AG20443 (cell line): ENCODE measurements at places on chromosomes 7 and 10.

GRCh38 chr10:6401558-6402348 lies 178.3 kb downstream of the PRKCQ start:
- peak; percentile 93 for DNase-seq

DNA sequence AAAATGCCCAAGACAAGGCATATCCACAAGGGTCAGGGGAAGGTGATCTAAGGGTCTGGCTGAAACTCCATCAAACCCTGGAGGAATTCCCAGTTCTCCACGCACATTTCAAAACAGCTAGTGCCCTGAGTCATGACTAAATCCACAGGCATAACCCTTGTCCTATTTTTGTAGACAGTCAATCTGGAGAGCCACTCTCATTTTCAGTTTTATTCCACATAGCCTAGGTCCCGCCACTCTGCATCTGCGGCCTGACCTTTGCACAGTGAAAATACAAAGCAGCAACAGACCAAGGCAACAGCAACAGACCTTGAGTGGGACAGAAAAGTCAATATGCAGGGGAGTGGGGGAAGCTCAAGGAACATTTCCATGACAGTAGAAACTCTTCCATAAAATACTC lies 201.4 kb upstream of the NPVF start:
- DNase-seq: peak; percentile 37

DNA sequence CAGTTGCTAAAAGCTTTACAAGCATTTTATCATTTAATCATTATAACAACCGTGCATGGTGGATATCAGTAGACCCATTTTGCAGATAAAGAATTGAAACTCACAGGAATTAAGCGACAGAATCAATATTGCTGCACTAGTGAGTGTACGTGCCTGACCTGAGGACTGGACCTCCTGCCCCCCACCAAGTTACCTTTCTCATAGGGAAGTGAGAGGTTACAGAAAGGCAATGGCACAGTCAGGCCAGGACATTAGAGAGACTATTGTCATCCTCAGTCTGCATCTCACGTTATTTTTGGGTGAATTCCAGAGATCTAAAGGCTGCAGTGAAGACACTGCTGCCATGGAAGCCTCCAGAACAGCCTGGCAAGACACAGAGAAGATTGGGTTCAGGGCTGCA lies 80.9 kb downstream of the WDFY4 start:
- DNase-seq: no peak

DNA sequence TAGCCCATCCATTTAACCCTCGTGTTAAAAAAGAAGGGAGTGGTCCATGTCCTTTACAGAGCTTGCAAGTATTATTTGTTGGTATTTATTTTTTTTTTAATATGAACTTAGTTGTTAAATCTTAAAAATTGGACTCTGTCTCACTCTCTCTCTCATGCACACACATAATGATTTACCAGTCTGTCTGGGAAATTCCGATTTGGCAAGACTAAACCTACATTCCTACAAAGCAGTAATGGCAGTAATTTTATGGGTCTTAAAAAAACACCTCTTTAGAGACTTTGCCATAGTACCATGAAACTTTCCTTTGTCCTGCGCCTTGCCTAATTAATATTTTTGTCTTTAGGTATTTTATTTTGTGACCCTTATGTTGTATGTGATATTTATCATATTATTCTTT lies 239.5 kb upstream of the PPP1R3A start:
- no peak for DNase-seq

DNA sequence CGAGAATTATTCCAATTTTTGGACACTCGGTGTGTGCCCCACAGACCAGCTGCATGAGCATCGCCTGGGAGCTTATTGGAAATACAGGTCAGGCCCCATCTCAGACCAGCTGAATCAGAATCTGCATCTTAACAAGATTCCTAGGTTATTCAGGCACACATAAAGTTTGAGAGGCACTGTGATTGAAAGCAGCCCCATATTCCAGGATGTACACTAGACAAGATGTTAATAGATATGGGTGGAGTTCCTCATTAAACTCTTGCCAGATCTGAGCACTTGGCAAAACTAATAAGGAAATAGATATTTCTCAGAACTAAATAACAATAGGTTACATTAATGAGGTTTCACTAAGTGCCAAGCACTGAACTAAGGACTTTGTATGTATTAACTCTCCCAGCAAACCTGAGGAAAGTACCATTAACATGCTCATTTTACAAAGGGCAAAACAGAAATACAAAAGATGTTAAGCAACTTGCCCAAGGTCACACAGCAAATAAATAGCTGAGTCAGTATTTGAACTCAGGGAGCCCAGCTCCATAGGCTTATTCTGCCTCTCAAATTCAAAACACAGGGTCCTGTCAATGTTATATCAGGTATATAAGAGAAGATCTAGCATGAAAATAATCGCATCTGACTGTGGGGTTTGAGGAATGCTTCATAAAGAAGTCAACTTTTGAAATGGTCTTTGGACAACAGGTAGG lies 29.9 kb downstream of the PPP1R3C start:
- DNase-seq: no peak

DNA sequence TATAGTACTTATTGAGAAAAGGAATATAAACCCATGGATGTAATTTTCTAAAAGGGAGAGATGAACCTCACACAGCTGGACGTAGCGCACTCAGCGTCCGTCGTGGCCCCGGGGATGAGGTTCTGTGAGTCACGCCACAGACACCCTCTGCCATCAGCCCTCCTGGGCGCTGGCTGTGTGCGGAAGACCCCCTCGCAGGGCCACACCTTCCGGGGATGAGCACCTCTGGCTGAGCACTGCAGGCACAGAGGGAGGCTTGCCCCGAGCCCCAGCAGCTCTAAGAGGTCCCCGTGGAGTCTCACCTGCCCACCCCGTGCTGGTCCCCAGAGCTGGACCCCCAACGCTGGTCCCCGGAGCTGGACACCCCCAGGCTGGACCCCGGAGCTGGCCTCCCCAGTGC lies 215.8 kb downstream of the PTPRN2 start:
- DNase-seq: no peak

GRCh38 chr7:50629238-50629901 lies 64.2 kb upstream of the DDC start:
- no peak for DNase-seq

GRCh38 chr10:79904671-79905321 lies 44.1 kb downstream of the SFTPD start:
- peak; percentile 84 for DNase-seq

DNA sequence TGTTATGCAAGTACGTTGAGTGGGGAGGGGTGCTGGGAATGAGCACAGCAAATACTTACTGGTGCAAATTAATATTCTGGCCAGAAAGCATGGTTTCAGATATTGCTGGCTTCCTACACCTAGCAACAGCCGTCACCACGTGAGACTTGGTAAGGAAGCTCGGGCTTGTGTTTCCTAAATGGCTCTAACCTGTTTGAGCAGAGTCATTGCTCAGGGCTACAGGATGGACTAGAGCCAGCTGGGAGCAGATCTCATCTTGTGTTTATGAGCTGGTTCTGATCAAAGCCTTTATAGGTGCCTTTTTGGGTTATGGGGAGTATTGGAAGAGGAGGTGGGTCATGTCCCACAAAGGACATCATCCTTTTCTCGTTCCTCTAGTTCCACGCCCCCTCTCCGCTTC lies 200.3 kb downstream of the BUB3 start:
- no peak for DNase-seq

GRCh38 chr7:22723637-22724036 lies 3.4 kb upstream of the IL6 start:
- DNase-seq: peak; percentile 24

DNA sequence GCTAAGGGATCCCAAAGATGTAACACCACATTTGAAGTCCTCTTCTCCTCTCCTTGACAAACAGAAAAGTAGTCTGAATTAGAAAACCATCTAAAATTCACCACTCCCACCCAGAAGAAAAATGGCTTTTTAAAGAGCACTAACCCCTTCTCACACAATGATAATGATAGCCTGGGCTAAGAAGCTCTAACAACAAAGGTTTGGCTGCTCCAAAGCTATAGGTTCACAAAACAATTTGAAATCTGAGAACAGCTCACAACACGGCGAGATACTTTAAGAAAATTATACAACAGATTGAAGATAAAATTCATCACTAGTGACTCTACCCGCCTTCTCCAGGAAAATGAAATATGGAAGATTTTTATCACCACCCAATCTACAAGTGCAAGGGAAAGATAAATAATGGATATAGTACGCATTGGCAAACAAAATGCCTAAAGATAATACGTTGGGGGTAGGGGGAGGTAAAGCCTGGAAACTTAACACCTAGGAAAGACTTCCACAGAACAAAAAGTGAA lies 7.4 kb downstream of the ITGB1 start:
- DNase-seq: no peak

DNA sequence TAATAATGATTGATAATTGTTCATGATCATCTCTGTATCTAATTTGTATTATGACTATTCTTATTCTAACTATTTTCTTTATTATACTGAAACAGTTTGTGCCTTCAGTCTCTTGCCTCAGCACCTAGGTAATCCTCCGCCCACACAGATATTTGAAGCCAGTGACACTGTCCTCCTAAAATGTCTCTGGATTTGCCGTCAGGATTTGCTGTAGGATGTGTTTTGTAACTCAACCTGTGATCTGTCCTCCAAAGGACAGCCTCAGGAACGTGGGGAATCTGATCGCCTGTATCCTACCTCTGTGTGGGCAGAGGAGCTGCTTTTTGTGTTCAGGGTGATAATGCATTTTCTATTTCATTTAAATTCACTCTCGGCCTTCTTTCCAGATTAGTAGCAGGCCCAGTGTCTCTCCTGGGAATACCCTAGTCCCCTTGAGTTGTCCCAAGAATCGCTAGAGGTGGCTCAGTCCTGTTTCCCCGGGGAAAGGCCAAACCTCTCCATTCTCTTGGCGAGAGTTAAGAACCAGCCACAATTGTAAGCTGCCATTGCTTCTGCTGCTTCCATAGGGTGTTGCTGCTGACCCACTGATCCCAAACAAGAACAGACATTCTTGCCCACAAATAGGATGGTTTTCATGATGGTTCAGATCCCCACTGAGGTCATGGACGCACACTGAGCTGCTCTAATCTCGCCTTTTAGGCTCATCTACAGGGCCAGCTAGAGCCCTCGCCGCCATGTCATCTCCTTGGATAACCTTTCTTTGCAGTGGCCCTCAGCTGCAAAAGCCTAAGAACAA lies 136.2 kb upstream of the KCNMA1 start:
- DNase-seq: no peak

GRCh38 chr7:31850601-31851000 lies 163.6 kb downstream of the PPP1R17 start:
- DNase-seq: no peak

DNA sequence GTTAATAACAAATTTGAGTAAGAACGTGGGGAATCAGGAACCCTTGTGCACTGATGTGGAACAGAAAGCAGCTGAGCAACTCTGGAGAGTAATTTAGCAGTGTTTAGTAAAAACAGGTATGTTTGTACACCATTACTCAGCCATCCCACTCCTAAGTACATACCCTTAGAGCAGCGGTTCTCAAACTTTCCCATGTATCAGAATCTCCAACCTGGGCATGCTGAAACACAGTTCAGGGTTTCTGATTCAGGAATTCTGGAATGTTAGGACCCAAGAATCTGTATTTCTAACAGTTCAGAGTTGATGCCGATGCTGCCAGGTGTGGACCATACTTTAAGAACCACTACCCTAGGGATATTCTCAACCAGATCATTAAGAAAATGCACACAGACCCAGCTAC lies 5.1 kb downstream of the SGMS1 start:
- no peak for DNase-seq

DNA sequence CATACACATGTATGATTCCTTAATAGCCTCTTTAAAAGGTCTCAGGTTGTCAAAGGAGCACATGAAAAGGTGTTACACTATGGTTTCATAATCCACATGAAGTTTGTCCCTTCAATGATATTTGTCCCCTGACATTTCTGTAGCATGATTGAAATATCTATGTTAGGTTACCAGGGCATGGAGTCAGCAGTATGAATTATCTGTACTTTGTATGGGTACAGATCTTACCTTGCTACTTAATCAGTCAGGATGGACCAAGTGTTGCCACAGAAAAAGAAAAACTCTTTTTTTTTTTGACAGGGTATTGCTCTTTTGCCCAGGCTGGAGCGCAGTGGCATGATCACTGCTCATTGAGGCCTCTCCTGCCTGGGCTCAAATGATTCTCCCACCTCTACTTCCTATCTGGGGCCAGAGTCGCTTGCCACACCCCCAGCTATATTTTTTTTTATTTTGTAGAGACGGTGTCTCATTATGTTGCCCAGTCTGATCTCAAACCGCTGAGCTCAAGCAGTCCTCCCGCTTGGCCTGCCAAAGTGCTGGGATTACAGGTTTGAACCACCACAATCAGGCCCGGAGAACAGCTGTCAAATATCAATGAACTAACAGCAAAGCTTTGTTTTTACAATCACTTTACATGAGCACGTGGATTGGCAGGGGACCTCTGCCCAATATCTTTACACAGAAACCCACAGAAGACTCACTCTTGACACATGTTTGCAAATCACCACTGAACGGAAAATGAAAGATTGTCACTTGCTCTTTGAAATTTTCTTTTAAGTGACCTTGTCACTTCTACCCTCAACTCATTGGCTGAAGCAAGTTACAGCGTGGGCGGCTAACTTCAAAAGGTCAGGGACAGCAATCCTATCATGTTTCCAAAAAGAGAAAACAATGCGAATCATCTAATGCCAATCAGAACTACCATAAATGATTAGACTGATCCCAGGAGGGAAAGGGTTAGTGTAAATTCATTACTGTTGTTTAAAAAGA lies 140.2 kb downstream of the PRKG1 start:
- DNase-seq: no peak

DNA sequence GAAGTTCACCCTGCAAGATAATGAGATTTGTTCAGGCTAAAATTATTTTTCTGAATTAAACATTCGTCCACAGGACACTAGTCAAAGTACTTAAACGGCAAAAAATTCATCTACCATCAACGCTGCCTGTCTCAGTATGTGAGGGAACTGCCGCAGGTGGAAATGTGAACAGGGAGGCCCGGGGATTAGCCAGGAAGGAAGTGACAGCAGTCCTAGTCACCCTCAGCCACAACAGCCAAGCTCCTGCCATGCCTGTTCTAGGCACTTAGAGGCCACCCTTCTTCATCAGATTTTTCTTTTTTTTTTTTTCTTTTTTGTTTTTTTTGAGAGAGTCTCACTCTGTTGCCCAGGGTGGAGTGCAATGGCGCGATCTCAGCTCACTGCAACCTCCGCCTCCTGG lies 9.4 kb downstream of the NUDT5 start:
- no peak for DNase-seq

GRCh38 chr7:84914598-84914997 lies 272.3 kb downstream of the SEMA3D start:
- DNase-seq: no peak

GRCh38 chr10:28862219-28862618 lies 184.9 kb downstream of the BAMBI start:
- no peak for DNase-seq

DNA sequence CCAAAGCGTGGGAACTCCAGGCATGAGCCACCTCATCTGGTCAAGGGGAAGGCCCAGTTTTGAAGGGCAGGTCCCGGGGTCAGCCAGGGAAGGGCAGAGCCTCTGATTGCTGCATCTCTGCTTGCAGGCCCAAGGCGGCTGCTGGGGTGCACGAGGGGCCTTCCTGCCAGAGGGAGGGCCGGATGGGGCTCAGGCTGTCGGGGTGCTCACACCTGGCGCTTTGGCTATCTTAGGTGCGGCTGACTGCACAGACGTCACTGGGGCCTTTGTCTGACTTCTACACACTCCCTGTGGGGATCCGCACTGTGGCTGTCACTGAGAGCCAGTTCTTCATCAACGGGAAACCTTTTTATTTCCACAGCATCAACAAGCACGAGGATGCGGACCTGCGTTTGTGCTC lies 68.7 kb downstream of the ZNF727 start:
- no peak for DNase-seq
